ENCODE measurements at places on chromosomes 3 and 15.

DNA sequence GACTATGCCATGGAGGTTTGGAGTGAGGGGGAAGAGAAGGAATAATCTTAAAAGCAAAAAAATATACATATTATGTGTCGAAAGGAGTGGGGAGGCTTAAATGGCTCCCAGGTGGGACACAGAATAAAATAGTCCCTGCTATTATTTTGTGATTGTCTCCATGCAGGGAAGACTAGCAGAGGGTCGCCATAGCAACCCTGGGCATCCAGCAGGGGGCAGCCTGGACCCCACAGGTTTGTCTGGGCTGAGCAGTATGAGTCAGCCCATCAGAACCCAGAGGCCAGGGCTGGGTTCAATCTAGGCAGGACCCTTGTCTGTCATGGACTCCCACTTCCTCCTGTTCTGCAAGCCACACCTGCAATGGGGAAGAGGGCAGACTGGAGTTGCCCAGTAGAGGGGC is 17.6 kb upstream of the LINGO1 start:
- no peak for DNase-seq

GRCh38 chr15:78950343-78950742 is 5.5 kb upstream of the CTSH start:
- DNase-seq, result no peak

DNA sequence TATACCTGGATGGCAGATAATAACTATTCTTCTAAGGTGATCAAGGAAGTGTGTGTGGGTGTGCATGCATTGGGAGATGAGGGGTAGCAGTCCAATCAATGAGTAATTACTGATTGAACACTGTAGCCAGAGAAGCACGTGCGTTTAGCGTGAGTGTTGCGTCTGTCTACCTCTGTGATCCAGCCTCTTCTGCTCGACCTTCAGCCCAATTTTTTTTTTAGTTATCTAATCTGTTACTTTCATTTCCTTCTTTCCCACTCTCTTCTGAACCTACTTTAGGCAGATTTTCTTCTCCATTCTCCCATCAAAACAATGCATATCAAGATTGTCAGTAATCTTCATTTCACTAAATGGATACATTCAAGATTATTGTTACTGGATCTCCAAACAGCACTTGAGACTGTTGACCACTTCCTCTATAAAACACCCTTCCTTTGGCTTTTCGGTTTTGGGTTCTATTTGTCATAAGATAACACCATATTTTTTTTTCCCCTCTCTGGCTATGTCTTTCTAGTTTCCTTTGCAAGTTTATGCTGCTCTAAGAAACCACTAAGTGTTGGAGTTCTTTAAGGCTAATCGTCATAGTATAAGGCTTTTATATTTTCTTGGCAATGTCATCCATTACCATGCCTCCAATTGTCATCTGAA is 41.0 kb downstream of the MCTP2 start:
- peak; percentile 27 for DNase-seq

DNA sequence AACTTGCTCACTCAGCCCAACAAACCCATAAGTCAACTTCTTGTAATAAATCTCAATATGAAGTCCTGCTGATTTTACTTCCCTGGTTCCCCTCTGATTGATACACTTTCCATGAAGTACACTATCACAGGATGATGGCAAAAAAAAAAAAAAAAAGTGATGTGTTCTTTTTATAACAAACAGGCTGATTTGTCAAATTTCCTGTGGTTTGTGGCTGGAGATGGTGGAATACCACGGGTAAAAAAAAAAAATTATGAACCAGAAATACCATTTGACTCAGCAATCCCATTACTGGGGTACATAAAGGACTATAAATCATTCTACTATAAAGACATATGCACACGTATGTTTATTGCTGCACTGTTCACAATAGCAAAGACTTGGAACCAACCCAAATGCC is 10.7 kb upstream of the SERPINI2 start:
- no peak for DNase-seq

- DNase-seq, result peak; percentile 82
Measured at GRCh38 chr3:32374788-32375595, 16.7 kb upstream of the CMTM7 start.

GRCh38 chr3:116444115-116444747 is 1.1 kb downstream of the LSAMP start:
- no peak for DNase-seq

GRCh38 chr3:153970047-153970446 is 151.1 kb upstream of the ARHGEF26 start:
- DNase-seq, result no peak

DNA sequence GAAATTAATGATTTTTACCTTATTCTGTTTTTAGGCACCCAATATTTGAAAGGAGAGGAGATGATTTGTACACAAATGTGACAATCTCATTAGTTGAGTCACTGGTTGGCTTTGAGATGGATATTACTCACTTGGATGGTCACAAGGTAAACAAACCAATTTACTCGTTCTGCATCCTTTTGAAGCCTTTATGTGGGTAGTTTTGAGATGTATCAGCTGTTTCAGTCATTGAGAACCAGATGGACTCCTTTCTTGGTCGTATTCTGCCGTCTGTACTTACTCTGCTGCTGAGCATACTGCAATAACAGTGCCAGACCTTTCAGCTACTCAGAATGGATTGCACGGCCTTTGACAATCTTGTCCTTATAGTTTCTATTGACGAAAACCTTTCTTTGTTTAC is 13.3 kb downstream of the DNAJB11 start:
- no peak for DNase-seq

- DNase-seq, result peak; percentile 12
Measured at GRCh38 chr3:15860014-15860934, 62.5 kb upstream of the ANKRD28 start.

DNA sequence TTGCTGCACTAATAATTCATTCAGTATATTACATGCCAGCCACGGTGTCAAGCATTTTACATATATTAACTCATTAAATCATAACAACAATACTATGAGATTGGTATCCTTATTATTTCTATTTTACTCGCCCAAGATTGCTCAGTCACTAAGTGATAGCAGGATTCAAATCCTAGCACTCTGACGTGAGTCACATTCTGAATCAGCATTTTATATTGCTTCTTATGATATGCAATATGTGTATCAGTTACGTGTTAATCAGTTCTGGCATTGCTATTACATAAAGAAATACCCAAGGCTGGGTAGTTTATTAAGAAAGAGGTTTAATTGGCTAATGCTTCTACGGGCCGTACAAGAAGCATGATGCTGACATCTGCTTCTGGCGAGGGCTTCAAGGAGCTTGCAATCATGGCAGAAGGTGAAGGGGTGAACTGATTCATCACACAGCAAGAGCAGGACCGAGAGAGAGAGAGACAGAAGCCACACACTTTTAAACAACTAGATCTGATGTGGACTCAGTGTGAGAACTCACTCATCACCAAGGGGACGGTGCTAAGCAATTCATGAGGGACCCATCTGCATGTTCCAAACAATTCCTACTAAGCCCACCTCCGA is 166.5 kb upstream of the TMCO5A start:
- DNase-seq, result no peak

DNA sequence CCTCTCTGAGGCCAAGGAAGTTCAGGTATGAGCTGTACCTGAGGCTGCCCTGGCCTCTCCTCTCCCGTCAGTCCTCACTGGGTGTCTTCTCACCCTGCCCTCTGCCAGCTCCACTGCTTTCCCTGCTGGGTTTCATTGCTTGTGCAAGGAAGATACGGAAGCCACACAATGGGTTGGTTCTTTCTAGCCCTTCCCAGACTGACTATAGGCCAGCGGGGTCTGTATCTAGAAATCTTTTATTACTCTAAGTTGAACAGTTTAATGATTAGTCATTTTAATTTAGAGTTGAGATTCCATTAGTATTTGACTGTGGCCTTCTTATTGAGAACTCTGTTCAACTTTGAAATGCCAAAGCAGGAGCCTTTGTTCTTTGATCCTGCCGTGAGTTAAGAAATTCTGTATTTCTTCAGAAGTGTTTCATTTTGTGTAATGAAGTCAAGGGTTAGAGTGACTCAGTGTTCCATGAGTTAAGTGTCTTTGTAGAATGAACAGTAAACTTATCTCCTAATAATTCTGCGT is 16.2 kb downstream of the C3orf62 start:
- DNase-seq, result no peak

DNA sequence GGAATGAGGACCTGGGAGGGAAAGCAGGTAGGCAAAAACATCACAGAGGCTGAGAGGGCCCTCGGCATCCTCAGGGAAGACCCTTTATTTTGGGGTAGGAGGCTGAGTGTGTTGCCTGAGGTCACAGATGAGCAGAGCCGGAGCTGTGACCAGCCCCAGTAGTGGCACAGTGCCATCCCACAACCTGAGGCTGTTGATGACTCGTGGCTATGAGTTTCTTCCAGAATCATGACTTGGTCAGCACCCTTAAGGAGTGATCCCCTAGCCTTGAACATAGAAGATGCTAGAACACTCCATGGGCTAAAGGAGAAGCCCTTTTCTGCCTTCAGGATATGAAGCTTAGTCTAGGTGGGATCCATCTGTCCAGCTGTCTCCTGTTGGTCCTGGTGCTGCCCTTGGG is 19.5 kb upstream of the CXCR6 start:
- DNase-seq, result no peak

- no peak for DNase-seq
Measured at GRCh38 chr15:72011302-72011942, 106.5 kb downstream of the MYO9A start.

- no peak for DNase-seq
Measured at GRCh38 chr15:86183596-86184491, 104.2 kb downstream of the AGBL1 start.

DNA sequence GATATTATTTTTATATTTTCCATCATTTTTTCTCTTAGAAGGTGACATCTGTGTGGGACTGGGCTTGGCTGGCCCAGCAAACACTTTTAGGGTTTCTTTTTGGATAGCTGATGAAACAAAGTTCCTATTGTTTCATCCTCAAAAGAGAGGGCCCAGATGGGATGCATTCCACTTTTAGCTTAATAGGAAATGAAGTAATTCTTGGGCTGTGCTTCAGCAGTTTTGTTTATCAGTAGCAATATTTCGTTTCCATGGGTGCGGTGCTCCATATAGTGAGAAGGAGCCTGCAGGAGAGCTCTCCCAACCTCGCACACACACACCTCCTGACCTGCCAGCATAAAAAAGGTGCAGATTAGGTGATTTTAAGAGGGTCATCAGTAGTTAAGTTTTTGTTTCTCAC is 147.5 kb downstream of the AKAP13 start:
- no peak for DNase-seq

GRCh38 chr15:101151288-101151687 is 100.6 kb downstream of the CHSY1 start:
- DNase-seq, result no peak

- no peak for DNase-seq
Measured at GRCh38 chr3:119508172-119508845, 10.0 kb downstream of the TIMMDC1 start.

GRCh38 chr3:169953462-169954141 is 13.0 kb upstream of the SEC62 start:
- no peak for DNase-seq

DNA sequence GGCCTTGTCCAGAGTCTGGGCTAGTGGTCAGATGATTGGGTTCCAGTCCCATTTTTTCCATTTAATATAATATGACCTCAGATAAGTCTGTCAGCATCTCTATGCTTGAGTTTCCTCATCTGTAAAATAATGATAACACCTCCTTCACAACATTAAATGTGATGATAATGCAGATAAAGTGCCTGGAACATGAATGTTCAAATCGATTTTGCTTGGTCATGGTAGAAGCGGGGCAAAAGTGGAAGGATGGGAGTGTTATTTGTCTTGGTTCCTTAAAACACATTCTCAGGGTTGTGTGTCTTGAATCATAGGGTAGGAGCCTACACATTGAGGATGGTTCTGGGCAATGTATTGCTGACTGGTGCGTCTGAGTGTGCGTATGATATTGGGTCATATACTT is 16.9 kb downstream of the ARIH2 start:
- DNase-seq, result no peak

DNA sequence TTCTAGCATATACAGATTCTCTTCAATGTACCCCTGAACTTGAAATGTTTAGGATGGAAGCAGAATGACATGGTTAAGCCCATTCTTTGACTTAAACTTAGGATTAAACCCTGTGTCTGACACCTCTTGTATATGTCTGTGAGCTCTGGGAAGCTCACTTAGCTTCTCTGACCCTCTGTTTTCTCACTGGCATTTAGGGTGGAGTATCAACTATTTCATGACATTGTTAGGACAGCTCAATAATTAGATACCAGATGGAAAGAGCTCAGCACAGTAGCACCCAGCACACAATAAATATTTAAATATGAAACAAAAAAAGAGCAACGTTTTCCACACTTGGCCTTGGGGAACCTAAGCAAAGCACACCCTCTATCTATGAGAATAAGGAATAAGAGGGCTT is 18.2 kb upstream of the RPS17 start:
- no peak for DNase-seq

DNA sequence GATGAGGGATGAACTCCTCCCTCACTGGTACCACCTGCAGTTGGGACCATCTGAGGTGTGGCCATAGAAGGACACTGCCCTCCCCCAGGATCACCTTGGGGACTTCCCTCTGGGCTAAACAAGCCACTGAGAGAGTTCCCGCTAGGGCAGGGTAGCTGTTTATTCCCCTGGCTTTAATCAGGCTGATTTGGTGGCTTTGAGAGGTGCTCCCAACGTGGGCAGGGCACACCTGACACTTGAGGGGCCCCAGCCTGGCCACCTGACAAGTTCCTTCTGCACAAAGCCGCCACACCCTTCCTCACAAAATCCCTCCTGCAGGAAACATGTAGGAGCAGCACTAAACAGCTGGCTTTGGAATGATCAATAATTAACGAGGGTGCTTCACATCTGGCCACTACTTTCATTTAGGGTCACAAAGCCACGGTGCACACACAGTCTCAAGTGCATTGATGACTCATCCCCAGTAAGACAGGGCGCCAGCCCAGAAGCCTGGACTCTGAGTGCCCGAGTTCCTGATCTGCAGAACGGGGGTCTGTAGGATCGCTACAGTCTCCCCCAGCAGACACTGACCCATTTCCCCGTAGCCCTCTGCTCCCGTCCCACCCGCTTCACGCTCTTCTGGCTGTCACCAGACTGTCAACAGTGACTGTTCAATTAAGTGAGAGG is 75.1 kb downstream of the ATP10A start:
- no peak for DNase-seq

DNA sequence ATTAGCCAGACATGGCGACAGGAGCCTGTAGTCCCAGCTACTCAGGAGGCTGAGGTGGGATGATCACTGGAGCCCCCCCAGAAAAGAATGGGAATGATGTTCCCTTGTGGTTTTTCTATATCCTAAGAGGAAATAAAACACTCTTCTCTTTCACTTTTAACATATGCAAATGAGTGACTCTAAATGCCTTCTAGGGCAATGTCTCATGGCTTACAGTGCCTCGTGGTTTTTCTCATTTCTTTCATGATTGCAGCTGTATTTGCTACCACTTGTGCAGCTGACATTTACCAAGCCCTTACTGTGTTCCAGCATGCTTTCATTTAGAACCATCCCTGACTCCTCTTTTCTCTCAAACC is 26.4 kb downstream of the STOML1 start:
- no peak for DNase-seq

GRCh38 chr3:65595222-65596028 is 443.3 kb downstream of the MAGI1 start:
- no peak for DNase-seq
